Left lung (tissue), 14 donors: ENCODE measurements at places on chromosomes 6 and 20. TPM values are rescaled to one million over a fixed set of nuclear protein-coding genes. Genes with fewer than 3 reads are reported as not detected.
A peak's percentile ranks its signal among the peaks of the same experiment; 100 is the strongest.

- no peak for DNase-seq
These were observed 155.0 kb downstream of the GRM1 start for GRCh38 chr6:146183831-146184230.

The SNAP25 gene
- 10.9 TPM for polyA plus RNA-seq

The ECT2L gene
- 0.93 TPM for polyA plus RNA-seq

DNA sequence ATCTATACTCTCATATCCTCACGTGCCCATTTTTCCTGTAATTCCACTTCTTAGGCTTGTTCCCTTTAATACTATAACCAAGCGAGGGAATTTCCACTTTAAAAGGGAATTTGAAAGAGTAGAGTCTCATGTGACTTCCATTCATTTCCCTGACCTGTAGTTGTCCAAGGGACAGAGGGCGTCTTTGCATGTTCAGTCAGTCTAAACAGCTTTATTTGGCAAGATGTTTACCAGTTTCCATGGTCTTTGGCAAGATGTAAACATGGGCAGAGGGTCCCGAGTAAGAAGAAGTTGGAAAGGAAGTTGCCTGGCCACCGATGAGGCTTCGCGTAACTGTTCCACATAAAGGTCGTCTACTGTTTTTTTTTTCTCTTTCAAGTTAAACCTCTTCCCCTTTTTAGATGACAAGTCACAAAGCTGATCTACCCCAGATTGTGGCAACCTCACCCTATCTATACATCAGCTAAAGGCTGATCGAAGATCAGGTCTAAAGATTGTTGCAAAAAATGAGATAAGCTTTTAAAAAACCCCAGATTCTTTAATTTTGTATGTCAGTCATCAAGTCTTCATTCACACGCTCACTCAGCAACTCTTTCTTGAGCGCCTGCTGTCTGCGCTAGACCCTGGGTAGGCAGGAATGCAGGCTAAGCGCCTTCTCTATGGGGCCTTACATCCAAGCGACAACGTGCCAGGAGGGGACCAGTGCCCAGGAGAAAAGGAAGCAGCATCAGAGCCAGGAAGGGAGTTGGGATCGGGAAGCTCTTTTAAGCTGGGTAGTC is 31.7 kb upstream of the CCR6 start:
- DNase-seq = no peak

The RAET1E gene
- 0.47 TPM for polyA plus RNA-seq

- DNase-seq = no peak
These were observed 143.6 kb upstream of the GJE1 start for GRCh38 chr6:141988954-141989705.

The ZNF165 gene
- polyA plus RNA-seq = 3.0 TPM

DNA sequence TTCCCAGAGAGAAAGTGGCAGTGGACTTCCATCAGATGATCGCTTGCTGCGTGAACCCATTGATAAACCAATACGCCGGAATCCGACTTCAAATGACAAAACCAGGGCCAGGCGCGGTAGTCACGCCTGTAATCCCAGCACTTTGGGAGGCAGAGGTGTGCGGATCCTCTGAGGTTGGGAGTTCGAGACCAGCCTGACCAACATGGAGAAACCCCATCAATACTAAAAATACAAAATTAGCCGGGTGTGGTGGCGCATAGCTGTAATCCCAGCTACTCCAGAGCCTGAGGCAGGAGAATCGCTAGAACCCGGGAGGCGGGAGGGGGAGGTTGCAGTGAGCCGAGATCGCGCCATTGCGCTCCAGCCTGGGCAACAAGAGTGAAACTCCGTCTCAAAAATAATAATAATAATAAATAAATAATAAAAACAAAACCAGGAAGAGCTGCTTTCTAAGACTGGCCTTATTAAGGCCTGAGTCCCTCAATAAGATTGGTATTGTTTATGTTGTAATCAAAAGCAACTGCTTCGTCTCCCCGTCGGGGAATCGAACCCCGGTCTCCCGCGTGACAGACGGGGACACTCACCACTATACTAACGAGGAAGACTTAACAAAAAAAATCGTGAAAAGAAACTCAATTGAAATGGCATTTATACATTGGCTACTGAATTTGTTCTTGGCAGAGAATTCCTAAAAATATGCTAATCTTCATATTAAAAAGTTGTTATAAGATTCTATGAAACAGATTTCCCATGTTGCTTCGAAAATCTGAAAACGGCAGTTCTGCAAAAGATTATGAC is 110.2 kb upstream of the ZNF184 start:
- DNase-seq = peak; percentile 36

GRCh38 chr6:40668203-40668602 is 81.0 kb upstream of the LRFN2 start:
- no peak for DNase-seq

The FUT9 gene
- polyA plus RNA-seq = 0.45 TPM

DNA sequence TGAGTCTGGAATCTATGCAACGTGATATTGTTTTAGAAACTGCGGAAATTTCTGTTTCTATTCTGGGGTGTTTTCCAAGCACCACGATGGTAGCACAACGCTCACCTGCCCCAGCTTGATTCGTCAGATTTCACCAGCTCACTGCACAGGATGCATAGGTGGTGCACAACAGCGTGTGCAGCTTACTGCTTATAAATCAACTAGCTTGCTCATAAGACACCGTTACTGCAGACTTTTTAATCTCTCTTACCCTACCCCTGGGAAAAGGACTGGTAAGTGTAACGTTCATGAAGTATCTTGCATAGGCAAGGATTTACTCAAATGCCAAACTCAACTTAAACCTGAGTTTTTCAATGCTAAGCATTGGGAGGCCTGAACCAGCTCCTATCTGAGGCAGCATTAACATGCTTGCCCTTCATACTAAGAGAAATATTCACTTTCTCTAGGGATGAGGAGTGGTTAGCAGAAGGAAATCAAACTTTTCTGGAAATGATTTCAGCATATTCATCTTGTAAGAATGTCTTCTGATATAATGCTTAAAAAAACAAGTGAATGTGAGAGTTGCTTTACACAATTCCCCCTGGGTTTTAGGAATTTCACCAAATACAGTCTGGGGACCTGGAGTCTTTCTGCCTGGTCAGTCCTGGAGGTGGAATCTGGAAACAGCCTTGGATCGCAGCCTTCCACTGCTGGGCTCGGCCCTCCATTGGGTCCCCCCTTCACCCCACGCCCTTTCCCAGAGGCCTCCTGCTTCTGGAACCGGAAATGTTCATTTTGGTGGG is 100.6 kb downstream of the DACT2 start:
- DNase-seq = no peak

- DNase-seq = no peak
These were observed 147.0 kb downstream of the CDH26 start for GRCh38 chr20:60104993-60105803.
